ENCODE measurements at places on chromosomes 6 and 20.
A peak's percentile ranks its signal among the peaks of the same experiment; 100 is the strongest.

GRCh38 chr6:170192905-170193304 lies 98.0 kb downstream of the DLL1 start:
- DNase-seq: no peak

DNA sequence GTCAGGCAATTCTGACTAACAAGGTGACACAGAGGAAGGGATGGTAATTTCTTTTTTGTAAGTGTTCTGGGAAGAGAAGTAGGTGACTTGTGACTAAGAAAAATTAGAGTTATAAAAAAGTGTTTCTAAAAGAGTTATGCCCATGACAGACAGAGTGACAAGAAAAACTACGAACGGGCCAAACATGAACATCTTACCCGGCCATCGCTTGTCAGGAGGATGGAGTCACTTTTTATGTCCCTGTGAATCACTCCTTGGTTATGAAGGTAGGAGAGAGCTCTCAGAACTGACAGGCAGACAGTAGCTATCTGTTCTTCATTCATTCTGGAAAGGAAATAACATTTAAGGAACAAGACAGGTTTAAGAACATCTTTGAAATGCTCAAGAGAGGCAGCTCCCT lies 43.0 kb downstream of the LAMP5 start:
- DNase-seq: no peak

GRCh38 chr20:34458631-34459030 lies 57.6 kb upstream of the DYNLRB1 start:
- no peak for DNase-seq

DNA sequence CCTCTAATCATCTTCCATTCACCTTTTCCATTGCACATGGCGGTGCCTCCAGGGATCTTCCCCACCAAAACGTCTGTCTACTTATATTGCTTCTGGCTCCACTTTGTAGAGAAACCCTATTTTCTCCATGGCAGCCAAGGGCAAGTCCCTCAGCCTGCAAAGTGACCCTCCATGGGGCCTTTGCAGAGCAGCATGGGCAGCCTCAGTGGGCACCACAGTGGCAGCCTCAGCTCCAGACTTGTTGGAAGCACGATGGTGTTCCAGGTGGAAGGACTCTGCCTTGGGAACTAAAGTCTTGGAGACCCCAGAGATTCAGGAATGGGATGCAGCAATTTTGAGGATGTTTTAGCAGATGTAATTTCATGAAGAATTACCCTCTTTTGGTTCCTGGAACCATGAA lies 18.5 kb upstream of the CCR6 start:
- no peak for DNase-seq

- no peak for DNase-seq
These were observed 142.2 kb downstream of the ERMARD start for GRCh38 chr6:169893624-169894023.

GRCh38 chr20:44309763-44310663 lies 989 bp downstream of the FITM2 start:
- DNase-seq: peak; percentile 46

GRCh38 chr6:111834356-111834755 lies 38.9 kb downstream of the FYN start:
- no peak for DNase-seq

DNA sequence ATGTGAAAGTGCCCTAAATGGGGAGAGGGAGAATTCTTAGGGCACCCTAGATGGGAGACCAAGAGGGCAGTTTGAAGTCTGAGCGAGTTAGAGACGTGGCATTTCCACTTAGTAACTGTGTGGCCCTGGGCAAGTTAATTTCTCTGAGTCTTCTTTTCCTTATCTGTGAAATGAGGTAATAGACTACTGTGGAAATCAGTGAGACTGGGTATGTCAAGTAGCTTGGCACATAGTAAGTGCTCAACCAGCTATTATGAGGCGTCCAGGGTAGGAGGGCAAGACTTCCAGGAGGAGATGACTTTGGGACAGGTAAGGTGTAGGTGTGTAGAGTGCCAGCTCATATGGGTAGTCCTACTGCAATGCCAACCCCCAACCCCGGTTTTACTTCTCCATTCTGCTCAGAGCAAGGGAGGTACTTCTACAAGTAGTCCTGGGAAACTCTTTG lies 770 bp downstream of the KIF3B start:
- no peak for DNase-seq
